Mesenchymal stem cell (in vitro differentiated cells and primary cell): ENCODE measurements at places on chromosomes 16 and 17.

DNA sequence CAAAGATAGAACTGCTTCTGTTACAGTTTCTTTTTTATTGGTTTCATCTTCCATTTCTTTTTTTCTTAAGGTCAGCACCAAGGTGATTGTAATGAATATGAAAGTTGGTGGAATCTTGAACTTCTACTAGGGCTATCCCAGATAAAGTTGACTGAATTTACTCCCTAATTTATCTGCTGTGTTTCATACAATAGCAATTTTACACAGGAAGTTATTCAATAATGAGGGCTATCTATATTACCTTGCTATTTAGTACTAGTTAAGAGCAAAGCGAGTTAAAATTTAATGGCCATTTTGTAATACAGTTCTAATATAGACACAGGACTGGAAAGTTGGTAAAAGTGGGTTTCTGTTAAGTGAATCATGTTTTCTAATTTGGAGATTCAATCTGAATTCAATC, 24.1 kb downstream of the USP10 start:
- DNase-seq = no peak

- no peak for DNase-seq
Measured at GRCh38 chr16:4240624-4241023, 1.3 kb downstream of the SRL start.

GRCh38 chr17:37826497-37827430, 81.9 kb upstream of the HNF1B start:
- no peak for DNase-seq

DNA sequence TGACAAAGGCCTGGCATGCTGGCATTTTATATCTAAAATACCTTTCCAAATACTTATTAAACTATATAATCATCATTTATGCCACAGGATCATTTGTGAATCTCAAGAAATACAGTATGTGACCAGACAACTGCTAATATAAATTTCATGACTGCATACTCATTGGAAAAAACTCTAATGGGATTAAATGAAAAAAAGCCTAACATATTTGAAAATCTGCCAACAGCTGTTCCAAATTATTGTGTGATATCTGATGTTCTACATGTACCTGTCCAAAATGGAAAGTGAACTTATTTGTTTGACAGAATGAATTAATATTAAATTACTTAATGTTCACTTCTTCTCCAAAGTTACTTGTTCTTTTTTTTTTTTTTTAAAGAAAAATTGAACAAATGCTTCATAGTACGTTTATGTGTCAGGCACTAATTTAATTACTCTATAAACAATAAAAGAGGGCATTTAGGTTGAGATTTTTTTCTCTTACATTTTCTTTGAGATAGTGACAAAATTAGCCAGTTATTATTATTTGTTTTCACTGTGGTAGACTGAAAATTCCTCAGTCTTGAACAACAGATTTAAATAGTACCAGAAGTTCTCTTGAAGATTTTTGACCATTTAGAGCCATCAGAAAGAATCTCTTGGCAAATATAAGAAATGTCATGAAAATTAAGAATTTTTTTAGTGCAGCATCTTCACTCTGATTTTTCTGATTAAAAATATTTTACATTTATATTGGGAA, 114.0 kb downstream of the FTO start:
- DNase-seq = no peak

GRCh38 chr17:17661134-17661533, 20.1 kb upstream of the RAI1 start:
- DNase-seq = no peak

- DNase-seq = no peak
Measured at GRCh38 chr16:77386831-77387814, 47.7 kb downstream of the ADAMTS18 start.

GRCh38 chr17:48241131-48241591, 133.6 kb downstream of the SNX11 start:
- DNase-seq = peak; percentile 77

DNA sequence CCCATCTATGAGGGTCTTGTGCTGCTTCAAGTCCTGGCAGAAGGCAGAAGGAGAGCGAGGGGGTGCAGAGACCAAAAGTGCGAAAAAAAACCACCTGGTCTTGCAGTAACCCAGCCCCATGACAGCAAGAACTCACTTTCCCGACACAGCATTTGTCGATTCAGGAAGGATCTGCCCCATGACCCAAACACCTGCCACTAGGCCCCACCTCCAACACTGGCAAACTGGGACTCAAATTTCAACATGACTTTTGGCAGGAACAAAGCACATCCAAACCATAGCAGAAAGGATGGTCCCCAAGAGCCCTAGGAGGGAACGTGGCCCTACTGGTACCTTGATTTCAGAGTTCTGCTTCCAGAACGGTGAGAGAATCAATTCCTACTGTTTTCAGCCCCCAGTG, 34.7 kb upstream of the KLHDC4 start:
- DNase-seq = no peak

- no peak for DNase-seq
Measured at GRCh38 chr17:12964840-12965239, 53.0 kb downstream of the ELAC2 start.

DNA sequence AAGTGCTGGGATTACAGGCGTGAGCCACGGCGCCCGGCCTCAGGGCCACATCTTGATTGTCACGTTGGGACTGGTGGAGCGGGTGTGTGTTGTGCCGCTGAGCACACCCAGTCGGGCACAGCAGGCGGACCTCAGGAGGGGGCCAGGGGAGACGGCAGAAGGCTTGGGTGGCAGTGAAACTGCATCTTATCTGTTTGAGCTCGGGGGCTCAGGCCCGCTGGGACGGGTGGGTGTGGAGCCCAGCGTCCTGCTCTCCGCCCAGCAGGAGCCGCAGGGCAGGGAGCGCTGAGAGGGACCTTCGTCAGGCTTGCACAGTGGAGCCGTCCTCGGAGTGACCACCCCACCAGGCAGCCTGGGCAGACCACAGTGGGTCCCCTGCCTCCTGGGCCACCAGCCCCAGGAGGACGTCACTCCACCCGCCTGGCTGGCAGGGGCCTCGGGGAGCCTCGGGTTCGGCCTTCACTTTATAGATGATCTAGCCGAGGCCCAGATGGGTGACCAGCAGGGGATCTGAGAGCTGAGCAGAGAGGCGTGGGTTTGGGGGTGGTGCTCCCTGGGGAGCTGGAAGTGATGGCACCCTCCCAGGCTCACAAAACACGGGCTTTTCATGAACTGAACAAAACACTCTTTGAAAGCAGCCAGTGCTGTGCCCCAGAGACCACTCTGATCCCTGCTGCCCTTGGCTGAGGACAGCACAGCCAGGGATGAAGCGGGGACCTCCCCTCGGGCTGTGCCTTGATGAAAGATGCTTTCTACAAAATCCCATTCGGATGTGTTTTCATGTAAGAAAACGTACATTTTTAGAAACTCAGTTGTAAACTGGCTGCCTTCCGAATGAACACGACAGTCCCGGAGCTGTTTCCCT, 181.1 kb downstream of the SEC14L1 start:
- DNase-seq = peak; percentile 41

DNA sequence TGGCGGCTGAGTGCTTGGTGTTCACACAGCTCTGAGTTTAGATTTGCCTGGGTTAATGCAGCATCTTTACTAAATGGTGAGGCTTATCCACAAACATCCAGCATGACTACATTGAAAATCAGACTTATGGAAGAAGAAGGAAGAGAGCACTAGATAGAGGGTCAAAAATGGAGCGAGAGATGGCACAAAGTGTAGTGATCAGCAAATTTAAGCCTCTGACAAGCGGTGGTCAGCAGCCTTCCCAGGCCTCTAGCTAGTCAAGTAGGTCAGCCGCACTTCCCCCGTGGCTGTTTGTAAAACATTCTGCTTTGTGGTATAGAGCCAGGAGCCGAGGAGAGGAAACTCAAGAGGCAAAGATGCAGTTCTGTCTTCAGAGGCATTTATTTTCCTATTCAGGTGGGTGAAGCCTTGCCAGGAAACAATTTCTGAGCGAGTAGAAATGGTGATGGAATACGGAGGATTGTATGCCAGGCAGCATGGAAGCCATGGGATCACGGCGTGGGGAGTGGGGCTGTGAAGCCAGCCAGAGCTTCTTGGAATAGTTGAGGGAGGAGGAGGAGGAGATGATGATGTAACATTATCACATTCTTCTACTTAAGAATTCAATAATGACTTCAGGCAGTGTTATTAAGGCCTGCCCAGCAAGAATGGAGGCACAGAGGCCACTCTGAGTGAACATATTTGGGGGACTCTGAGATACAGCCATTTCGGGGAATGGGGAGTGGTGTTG, 118.9 kb downstream of the MSI2 start:
- no peak for DNase-seq

DNA sequence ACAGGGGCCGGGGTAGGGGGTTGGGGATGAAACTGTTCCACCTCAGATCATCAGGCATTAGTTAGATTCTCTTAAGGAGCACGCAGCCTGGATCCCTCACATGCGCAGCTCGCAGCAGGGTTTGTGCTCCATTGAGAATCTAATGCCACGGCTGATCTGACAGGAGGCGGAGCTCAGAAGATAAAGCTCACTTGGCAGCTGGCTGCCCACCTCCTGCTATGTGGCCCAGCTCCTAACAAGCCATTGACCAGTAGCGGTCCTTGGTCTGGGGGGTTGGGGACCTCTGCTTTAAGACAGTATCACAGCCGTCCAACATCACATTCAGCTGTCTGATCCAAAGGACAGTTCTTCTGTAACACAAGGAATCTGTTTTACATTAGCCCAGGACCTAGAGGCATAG, 62.5 kb downstream of the SLC39A11 start:
- DNase-seq = no peak
